ENCODE measurements at places on chromosomes 6 and 20.
A peak's percentile ranks its signal among the peaks of the same experiment; 100 is the strongest.

DNA sequence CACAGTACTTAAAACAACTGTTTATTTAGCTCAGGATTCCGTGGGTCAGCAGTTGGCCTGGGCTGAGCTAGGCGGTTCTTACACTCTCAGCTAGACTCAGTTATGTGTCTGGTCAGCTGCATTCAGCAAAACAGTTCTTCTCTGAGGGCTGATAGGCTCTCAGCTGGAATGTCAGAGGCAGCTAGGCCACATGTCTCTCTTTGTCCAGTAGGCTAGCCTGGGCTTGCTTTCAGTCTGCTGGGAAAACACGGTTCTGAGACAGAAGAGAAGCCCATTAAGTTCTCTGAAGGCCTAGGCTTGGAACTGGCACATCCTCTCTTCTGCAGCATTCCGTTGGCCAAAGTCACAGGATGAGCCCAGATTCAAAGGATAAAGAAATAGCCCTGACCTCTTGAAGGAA, 65.6 kb downstream of the TULP4 start:
- no peak for DNase-seq

- no peak for DNase-seq
Observed at GRCh38 chr6:81753711-81754577, 1.5 kb upstream of the TENT5A start.

GRCh38 chr20:10492065-10492464, 57.0 kb downstream of the SLX4IP start:
- no peak for DNase-seq

DNA sequence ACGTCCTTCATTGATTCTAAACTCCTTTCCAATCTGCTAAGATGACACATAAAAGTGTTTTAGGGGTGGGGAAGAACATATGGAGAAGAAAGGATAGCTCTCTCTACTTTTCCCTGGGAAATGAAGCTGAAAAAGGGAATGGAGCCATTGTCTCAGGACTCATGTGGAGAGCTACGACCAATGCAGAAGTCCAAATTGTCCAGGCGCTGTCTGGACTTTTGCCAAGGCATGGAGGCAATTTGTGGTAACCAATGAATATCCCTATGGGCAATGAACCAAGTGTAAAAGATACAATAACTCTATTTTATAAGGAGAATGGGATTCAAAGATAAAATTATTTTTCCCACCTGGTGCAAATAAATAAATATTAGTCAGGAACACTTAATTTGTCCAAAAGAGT, 16.1 kb downstream of the FBXL4 start:
- no peak for DNase-seq

DNA sequence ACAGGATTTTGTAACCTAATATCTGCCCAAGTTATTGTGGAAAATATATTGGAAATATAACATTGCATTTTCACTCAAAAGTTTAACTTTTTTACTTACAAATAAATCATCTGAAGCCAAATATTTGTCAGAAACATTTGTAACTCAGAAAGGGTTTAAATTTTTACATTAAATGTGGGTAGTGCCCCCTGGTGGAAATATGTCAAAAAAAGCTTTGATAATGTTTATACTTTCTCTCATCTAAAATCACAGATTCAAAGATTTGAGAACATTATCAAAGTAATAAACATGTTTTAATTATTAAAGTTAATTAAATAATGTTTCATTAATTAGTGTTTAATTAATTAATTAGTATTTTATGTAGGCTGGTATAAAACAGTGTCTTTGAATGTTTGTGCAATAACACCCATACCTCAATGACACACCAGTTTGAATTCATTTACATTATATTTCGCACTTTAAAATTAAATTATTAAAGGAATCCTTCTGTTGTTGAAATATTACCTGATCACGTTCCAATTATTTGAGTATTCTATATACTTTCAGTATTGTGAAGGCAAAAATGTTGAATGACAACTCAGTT, 320.1 kb upstream of the FKBP1C start:
- DNase-seq = no peak

DNA sequence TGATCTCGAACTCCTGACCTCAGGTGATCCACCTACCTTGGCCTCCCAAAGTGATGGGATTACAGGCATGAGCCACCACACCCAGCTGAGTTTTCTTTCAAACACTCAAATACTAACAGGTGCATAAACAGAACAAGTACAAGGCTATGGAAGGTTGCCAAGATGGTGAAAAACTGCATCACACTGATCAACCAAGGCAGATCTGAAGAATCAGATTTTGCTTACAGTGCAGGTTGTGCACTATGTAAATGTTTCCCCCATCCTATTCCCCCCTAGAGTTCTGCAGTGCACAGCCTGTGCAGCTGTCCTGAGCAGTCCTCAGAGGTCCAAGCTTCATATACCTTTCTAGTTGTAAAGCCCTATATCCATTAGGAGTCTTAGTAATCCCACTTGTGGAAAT, 73.0 kb downstream of the GFRA4 start:
- DNase-seq = no peak

GRCh38 chr6:150813319-150813992, 52.0 kb upstream of the MTHFD1L start:
- peak; percentile 20 for DNase-seq

GRCh38 chr6:169960886-169961611, 209.6 kb downstream of the ERMARD start:
- DNase-seq = no peak

DNA sequence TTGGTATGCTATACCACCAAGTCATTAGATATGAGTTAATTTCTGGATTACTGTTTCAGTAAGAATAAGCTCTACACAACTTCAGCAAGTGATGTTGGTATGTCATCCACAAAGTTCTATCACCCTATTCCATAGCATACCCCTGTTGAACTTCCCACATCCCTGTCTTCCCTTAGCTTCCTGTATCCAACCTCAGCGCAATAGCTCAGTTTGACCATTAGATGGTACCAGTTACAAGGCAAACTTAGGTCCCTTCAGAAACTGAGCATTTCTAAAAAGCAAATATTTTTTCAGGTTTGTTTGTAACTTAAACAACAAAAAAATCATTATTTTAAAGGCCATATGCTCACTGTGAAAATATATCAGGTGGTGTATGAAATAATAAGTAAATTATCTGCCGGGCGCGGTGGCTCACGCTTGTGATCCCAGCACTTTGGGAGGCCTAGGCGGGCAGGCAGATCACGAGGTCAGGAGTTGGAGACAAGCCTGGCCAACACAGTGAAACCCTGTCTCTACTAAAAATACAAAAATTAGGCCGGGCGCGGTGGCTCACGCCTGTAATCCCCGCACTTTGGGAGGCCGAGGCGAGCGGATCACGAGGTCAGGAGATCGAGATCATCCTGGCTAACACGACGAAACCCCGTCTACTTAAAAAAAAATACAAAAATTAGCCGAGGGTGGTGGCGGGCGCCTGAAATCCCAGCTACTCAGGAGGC, 8.8 kb upstream of the MOG start:
- DNase-seq = peak; percentile 9

DNA sequence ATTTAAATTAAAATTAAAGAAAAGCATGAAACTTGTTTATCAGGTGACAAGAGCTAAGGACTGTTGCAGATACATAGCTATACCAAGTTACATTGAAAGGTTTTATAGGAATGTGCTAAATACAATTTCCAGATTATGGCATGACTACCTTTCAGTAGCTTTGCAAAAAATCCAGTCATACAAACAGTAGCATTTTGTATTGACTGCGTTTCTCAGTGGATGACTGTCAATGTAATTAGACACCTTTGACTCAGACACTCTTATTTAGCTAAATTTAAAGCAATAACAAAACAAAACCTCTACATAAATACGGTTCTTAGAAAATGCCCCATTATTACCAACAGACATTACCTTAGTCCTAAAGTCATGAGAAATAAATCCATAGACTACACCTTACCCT, 275.8 kb upstream of the RUNX2 start:
- DNase-seq = no peak

Data from fibroblast of skin of left quadriceps (primary cell).